Kidney glomerular epithelial cell (primary cell): ENCODE measurements at places on chromosomes 4 and X.

GRCh38 chr4:114563536-114564315 lies 34.9 kb upstream of the UGT8 start:
- peak; percentile 92 for DNase-seq

DNA sequence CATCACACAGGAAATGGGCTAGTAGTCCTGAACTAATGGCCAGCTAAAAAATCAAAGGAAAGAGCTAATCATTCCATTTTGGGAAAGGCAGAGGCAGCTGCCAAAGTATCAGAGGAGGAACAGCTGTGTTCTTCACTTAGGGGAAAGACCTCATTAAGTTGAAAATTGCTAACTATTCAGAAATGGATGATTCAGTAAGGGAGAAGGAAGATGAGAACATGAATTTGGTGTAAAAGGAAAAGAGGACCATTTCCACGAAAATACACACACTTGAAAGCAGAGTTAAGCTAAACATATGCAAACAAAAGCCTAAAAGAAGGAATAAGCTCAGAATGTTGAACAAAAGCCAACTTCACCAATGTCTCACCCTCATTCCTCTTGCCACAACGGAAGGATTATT lies 90.4 kb downstream of the PCDH19 start:
- DNase-seq = no peak

DNA sequence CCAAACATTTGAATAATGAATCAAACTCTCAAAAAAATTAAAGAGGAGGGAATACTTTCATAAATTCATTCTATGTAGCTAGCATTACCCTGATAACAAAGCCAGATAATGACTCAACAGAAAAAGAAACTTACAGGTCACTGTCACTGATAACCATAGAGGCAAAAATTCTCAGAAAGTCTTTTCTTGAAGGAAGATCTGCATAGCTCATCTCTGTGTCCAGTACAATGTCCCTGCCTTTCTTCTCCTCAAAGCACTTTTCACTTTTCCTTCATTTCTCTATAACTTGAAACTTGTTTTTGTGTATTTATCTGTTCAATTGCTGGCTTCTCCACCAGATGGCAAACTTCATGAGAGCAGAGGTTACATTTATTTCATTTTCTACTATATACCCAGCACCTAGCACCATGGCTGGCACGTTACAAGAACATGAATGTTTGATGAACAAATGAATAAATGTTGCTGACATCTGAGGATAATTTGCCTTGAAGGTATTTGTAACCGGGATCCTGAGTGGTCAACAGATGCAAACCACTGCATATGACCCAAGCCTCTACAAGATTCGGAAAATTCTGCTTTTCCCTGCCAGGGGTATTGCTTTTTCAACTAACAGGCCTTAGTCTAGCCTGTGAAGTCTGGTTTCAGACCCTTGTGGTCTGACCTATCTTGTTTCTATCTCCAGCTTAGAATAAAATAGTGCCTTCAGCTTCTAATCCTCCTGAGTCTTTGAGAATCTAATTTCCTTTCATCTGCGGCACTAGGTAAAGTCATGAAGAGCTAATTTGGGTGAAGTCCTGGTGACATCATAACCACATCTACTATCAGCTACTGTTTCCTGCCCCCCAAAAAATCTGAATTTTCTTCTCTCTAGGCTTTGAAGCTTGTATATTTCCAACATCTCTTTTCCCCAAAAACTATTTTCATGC lies 52.5 kb upstream of the ANTXR2 start:
- DNase-seq = no peak

GRCh38 chr4:81538716-81539427 lies 67.2 kb upstream of the RASGEF1B start:
- no peak for DNase-seq

DNA sequence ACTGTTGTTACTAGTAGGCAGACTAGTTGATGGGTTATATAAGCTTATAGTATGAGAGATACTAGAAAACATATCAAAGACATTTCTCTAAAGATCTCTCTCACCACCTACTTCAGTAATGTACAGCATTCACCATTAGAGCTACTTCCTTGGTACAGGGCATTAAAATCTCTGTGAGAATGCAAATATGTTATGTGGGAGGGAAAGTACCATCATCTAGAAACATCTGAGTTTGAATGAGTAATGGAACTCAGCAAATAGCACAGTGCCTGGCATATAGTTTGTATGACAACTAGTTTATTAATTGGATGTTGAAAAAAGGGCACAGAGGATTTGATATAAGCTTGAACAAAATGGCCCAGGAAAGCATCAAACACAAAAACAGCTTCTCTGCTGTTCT lies 211.1 kb downstream of the GLUD2 start:
- DNase-seq = no peak

DNA sequence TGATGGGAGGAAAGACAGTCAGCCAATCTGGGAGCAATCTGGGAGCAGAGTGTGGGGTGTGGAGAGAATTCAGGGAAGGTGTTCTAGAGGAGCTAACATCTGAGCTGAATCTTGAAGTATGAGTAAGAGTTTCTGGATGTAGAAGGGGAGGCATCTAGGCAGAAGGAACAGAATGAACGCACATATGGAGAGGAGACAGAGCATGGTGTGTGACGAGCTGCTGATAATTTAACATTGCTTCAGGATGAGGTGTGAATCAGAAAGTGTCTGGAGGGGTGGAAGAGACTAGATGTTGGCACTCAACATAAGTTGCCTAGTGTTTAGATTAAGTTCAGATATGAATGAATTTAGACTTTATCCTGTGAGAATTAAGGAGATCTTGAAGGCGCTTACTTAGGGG lies 58.9 kb downstream of the CPE start:
- no peak for DNase-seq

DNA sequence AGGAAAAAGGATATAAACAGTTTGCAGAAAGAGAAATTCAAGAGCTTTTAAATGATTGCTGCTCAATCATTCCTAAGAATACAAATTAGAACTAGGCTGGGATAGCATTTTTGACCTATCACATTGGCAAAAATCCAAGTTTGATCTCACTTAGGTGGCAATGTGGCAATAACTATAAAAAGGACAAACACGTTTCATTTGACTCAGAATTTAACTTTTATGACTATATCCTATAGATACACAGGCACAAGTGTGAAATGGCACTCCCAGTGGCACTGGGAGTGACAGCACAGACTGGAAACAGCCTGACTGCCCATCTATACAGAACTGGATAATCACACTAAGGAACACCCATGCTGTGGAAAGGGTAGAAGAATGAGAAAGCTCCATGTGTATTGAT lies 11.1 kb downstream of the CENPU start:
- no peak for DNase-seq

DNA sequence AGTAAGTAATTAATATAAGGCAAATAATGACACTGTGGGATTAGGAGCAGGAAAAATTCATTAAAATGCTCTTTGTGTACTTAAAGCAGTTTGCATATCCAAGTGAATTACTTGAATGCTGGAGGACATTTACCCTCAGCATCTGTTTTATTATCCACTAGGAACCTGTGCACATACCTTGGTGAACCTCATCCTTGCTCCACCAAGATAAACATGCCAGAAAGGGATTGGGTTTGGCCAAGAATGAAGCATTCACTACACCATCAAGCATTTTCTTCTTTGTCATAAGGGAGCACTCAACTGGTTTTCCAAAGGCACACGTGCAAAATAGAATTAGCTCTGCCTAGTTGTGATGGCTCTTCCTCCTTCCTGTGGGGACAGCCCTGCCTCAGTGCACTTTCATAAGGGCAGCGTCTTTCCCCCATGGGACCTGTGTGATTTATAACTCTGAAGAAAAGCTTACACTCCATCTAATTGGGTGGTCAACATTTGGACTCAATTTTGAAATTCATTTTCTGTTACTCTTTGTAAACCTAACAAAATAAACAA lies 291.7 kb downstream of the USP46 start:
- no peak for DNase-seq

DNA sequence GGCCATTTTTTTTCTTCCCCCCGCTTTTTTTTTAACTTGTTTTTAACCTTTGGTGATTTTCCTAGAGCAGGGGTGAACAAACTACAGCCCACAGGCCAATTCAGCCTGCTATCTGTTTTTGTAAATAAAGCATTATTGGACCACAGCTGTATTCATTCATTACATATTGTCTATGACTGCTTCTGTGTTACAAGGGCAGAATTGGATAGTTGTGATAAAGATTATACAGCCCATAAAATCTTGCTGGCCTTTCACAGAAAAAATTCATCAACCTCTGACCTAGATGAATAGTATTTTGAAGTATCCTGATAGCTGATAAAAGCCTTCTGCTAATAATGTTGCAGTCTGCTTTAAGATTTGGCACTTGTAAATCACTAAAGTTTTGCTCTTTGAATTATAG lies 63.4 kb downstream of the SMAD1 start:
- DNase-seq = no peak

GRCh38 chrX:4182408-4182806 lies 469.0 kb upstream of the PRKX start:
- no peak for DNase-seq

DNA sequence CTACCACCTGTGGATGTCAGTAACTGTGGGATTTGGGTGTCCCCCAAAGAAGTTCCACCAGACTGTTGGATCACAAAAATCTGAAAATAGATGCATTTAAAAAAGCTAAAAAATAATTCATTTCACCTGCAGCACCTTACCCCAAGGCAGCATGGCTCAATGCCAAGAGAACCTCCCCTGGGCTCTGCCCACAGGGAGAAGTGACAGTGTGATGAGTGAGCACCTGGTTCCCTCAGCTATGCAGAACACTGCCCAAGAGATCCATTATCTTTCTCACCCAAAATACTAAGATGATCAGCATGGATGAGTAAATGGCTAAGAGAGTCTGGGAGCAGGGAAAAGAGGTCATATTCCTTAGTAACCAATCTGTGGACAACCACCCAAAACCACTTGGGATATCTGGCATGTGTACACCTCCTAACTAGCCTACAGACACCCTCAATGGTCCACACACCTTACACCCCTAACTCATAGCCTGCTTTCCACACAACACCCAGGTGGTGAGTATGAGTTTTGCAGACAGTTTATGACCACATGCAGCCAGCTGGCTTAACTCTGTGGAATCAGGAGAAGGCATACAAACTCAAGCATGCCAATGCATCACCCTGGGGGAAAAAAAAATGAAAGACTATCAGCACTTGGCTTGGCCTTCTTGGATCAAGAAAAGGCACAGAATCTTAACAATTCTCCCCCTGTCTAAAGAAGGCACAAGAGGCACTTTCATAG lies 416.5 kb upstream of the SMIM31 start:
- no peak for DNase-seq

- DNase-seq = no peak
Observed at GRCh38 chr4:120622601-120623000, 299.9 kb downstream of the PRDM5 start.

DNA sequence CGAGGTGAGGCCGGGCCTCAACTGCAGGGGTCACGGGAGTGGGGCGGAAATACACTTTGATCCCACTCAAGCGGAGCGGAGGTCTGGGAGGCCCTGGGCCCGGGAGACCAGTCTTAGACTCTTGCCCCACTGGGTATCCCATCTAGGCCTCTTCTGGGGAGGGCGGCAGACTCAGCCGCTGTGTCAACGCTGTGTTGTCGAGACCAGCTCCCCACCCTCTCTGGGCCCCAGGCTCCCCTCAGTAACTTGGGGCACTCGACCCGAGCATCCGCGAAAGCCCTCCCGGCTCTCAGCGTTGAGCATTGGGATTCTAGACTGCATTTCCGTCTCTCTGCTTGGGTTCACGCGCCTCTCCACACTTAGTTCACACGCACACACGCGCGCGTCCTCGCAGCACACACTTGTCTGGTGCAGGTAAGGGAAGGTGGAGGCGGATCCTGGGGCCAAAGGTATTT lies 1.7 kb downstream of the NKX3-2 start:
- DNase-seq = no peak

GRCh38 chrX:25737540-25737939 lies 400.6 kb upstream of the MAGEB18 start:
- no peak for DNase-seq

GRCh38 chrX:63434665-63435064 lies 83.5 kb upstream of the SPIN4 start:
- no peak for DNase-seq

GRCh38 chr4:48546336-48546735 lies 56.3 kb downstream of the ZAR1 start:
- DNase-seq = peak; percentile 15

DNA sequence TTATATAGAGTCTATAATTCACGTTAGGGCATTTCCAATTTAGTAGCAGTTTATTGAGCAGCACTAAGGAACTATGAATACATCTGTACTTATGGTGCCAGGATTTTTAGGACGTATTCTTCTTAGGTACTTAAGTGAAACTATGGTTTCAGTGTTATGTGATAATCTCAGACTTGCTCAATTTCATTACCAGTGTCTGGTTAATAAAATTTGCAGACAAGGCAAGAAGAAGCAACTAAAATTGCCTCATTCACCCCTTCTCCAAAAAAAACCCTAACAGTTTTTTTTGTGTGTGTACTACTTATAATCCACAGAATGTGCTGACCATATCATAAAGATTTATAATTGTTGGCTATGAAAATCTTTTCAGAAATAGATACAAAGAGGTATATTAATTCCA lies 6.0 kb upstream of the CXCL10 start:
- no peak for DNase-seq

DNA sequence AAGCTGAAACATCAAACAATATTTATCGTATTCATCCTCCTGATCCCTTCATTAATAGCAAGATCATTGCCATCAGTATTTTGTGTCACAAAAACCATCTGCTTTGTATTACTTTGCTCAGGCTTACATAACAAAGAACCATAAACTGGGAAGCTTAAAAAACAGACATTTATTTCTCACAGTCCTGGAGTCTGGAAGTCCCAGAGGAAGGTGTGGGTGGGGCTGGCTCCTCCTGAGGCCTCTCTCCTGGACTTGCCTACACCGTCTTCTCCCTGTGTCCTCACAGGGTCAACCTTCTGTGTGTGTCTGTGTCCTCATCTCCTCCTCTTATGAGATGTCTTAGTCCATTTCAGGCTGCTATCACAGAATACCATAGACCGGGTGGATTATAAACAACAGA lies 61.3 kb upstream of the MXRA5 start:
- no peak for DNase-seq

DNA sequence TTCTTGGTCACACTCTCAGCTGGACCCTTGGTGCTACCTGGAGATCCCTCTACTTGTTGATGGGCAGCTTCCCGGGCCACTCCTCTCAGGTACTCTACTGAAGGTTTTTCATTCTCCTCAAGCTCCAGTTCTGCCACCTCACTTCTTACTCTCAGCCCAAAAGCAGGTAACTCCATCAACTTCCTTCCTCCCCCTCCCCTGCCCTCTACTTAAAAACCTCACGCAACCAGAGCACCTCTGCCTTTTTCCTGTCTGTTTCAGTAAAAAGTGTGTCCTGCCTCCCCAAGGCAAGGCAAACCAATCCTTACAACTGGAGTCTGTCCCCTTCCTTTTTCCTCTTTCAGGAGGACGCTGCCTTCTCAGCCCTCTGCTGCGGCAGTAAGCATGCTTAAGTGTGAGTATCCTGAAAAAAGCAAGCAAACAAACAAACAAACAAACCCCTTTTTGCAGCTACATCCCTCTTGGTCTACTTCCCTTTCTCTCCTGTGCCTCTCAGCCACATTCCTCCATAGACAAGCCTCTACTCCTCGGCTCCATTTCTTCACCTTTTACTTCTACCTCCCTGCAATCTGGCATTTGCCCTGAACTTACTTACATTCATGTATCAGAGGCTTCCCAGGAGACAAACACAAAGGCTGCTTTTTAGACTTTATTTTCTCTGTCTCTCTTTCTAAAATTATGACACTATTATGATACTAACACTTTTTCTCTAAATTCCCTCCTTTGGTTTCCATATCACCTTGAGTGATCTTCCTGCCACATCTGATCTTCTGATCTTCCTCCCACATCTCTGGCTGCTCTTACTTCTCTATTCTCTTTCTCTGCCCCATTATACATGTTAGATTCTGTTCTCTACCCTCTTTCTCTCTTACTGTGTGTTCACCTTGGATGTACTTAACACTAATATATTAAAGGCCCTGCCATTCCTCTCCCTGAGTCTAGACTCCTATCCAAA lies 5.4 kb downstream of the ALPK1 start:
- no peak for DNase-seq
